ENCODE measurements at places on chromosomes 11 and 22.

DNA sequence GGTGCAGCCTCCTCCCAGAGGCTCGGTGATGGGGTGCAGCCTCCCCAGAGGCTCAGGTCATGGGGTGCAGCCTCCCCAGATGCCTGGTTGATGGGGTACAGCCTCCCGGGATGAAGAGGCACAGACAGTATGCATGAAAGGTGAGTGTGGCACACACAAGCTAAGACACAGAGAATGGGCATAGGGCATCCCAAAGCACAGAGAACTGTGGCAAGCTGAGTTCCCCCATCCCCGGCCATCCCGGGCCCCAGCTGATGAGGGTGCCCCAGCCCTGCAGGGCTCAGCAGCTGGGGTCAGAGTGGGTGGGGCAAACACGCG, 4.8 kb upstream of the SYT8 start:
- DNase-seq, result no peak

DNA sequence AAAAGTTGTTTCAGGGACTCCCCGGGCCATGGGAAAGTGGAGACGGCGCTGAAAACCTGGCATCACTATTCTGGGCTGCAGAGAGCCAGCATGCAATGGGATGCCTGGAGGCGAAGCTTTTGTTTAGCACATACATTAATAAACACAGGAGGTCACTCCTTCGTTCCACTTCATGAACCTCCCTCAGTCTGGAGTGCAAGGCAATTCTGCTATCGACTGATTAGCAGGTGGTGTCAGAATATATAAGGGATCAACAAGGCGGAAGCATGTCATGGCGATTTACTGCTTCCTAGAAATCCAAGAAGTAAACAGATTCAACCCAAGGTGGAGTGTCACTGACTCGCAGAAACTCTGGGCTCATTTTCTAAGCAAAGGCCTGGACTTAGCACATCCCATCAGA, 45.4 kb upstream of the MN1 start:
- DNase-seq, result no peak

DNA sequence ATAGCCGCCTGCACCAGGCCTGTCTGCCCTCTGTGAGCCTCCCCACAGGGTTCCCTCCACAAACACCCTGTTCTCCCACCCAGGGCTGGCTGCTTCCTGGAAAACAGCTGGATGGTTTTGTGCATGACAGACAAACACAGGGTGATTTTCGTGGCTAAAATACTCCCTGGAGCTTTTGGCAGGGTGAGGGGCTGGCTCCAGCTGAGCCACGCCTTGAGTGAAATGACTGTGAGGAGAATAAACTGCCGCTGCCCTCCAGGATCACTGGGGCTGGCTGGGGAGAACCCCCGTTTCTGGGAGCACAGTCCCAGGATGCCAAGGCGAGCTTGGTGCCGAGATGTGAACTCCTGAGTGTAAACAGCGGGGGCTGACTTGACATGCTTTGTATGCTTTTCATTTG, 20.3 kb upstream of the PPP6R3 start:
- no peak for DNase-seq

DNA sequence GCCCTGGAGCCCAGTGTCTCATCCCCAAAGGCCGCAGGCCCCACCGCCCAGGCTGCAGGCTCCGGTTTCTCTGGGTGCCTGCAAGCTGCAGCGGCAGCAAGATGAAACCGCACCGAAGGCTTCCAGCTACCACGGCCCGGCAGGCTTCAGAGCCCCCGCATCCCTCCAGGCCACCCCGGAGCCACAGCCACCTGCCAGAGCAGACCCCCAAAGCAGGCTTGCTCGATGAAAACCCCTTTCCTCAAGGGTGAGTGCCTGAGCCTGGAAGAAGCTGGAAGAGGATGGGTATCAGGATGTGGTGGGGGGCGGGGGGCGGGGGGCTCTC, 24.5 kb upstream of the GNB1L start:
- no peak for DNase-seq

GRCh38 chr11:33368931-33369330, 111.8 kb downstream of the HIPK3 start:
- DNase-seq, result no peak

GRCh38 chr11:131038597-131038996, 122.3 kb upstream of the SNX19 start:
- peak; percentile 34 for DNase-seq

GRCh38 chr11:121405646-121406045, 46.5 kb upstream of the SORL1 start:
- DNase-seq, result no peak

- peak; percentile 84 for DNase-seq
Observed at GRCh38 chr22:38505541-38506117, 482 bp downstream of the DDX17 start.

- peak; percentile 8 for DNase-seq
Observed at GRCh38 chr22:40107244-40107643, 70.5 kb upstream of the TNRC6B start.

GRCh38 chr22:29370537-29370936, 17.8 kb downstream of the AP1B1 start:
- no peak for DNase-seq

DNA sequence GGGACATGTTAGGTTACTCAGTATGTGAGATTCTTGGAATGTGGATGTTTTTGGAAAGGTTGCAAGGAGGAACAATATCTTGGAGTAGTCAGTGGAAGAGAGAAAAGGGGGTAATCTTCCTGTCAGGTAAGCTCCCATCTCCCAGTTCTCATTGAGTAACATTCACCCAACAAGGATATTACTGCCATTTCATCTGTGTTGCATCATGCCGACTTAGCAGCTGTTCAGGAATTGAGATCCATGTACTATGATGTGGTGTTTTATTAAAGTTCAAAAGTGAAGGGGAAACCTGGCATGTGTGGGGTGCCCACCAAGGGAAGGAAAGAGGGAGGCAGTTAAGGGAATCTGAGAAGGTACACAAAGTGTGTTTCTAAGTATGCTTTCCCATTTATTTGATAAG, 58.4 kb upstream of the RASSF10 start:
- DNase-seq, result no peak

DNA sequence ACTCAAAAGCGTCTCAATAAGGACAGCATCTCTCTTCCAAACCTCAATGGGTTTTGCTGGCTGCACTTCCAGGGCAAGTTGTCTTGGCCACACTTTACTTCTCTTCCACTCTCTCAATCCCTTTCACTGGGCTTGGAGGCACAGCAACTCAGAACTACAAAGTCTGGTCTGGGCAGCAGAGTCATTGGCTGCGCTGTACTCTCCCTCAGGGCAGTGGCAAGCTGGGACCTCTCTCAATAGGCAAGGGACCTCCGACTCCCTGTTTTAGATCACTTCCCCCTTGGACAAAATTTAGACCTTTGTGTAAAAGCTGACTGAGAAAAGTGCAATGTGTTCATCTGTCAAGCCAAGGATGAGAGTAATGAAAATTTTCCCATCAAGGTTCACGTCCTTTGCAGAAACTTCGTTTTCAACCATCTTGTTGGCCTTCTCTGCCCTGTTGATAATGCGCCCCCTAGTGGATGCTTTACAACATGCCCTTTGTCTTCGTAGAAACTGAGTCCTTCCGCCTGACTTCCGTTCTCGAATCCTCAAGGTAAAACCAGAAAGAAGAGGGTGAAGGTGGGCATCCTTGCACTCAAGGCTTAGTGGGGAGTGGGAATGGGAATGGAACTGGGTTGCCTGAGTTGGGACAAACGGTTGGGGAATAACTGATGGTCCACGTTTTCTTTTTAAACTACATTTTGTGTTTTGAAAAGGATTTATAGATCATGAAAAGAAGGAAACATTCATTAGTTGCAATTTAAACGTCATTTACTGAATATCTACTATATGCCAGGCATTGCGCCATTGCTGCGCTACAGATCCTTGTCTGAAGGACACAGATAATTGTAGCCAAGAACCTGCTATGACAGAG, 99.1 kb downstream of the CD44 start:
- peak; percentile 24 for DNase-seq

DNA sequence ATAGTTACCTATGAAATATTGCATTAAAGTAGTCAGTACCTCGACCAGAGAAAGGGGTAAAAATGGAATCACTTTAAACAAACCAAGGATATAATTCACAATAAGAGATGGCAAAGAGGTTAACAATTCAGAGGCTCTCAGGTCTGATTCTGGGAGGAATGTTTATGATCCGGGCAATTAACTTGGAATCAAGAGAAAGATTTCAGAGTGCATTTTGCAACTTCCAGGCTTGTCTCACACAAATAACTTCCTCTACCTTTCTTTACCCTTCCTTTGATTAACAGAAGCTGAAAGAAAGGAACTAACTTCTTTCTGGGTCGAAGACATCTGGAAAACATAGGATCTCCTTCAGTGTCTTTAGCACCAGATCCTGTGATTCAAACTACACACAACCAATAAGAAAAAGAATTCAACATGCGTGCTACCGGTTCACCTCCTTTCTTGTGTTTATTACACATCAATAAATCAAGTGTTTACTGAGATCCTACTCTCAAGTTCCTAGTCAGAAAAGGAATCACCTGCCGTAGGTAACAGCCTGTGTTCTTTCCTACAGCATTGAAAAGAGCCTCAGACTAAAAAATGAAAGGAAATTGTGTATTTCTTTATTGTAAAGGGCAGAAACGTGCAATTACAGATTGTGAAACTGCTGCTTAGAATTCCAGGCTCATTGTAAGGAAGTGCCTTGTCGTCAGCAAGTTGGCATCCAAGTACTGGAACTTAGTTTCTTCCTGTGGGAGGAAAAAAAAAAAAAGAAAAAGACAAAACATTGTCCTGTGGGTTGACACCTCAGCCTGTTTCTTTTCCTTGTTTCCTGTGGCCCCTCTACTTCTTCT, 29.5 kb downstream of the CARD18 start:
- DNase-seq, result peak; percentile 58
